ENCODE measurements at places on chromosomes 5 and 9.

GRCh38 chr9:18531136-18532065, 57.4 kb downstream of the ADAMTSL1 start:
- no peak for DNase-seq

GRCh38 chr5:72402959-72403628, 82.9 kb downstream of the PTCD2 start:
- DNase-seq: no peak

DNA sequence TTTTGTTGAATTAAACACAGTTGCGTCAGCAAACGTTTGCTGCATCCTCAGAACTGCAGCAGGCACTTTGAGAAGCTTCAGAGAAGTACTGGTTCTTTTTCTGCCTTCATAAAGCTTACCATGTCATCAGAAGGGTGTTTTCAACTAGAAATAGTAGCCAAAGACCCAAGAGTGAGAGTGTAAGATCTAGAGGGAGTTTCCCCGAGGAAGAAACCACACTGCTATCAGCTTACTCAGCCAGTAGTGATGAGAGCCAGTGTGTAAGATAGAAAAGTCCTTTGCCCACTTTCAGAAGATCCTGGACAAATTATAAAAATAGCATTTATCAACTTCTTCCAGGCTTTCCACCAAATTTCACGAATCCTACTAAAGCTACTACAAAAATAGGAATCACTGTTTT, 154.5 kb downstream of the PAPPA start:
- no peak for DNase-seq

DNA sequence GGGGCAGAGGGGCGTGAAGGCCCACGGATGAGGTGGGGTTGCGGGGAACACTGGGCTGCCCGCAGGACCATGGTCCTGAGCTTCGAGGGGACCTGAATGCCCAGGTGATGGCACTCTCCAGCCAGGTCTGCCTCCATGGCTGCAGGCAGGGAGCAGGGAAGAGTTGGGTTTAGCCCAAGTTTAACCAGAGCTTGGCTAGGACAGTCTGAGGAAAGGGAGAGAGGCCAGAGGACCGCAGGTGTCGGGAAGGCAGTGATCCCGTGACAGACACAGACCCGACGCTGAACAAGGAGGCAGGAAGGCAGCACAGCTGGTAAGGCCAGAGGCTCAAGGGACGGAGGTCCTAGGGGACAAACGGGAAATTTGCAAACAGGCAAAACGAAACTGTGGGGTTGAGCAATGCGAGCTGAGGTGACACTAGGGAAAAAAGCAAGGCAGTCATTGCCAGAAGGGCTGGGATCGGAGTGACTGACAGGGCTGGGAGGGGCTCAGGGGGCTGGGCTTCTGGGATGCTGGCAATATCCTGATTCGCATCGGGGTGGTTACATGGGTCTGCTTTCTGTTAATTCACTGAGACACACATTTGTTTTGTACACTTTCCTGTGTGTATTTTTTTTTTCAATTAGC, 25.0 kb downstream of the ARPC5L start:
- no peak for DNase-seq

GRCh38 chr5:154101184-154101583, 62.4 kb downstream of the MFAP3 start:
- DNase-seq: no peak

DNA sequence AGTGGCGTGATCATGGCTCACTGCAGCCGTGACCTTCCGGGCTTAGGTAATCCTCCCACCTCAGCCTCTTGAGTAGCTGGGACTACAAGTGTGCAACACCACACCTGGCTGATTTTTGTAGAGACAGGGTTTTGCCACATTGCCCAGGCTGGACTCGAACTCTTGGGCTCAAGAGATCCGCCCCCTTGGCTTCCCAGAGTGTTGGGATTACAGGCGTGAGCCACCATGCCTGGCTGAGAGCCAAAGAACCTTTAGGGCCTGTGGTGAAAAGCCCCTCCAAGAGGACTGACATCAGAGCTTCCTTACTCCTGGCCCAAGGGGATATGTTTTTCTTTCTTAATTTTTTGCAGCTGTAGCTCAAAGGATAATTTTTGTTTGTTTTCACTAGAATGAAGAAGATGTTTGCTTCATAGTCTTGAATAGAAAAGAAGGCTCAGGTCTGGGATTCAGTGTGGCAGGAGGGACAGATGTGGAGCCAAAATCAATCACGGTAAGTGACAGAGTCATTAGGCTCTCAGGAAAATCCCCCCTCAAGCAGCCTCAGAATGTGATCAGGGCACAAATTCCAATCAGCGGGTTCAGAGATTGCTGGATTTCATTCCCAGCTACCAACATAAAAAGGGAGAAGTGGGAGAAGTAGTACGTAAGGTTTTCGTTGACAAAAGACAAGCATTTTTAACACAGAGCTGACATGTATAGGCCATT, 77.1 kb downstream of the GOLPH3 start:
- peak; percentile 69 for DNase-seq

GRCh38 chr9:76576344-76576743, 117.4 kb downstream of the GCNT1 start:
- no peak for DNase-seq

GRCh38 chr5:103441523-103441922, 121.1 kb downstream of the NUDT12 start:
- DNase-seq: no peak

GRCh38 chr5:145667742-145668141, 167.4 kb downstream of the PRELID2 start:
- no peak for DNase-seq

DNA sequence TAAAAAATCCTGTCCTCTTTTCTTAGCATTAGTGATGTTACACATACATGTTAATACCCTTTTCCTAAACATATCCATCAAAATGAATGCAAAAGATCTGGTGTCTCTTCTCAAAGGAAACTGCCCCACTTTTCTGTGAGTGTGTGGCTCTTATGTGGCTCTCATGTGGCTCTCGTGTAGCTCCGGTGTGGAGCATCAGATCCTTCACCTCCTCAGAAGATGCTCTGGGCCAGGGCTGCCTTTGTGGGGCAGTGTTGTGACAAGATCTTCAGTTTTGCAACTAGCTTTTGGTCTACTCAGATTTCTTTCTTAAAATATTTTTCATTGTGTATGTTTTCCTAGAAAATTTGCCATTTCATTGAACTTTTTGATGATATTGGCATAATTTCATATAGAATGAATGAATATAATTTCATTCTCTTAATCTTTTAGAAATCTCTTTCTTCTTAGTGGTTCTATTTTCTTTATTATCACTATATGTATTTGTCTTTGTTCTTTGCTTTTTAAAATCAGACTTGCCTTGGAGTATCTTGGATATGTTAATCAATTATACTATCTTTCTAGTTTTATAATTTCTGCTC, 19.4 kb downstream of the GARNL3 start:
- no peak for DNase-seq

GRCh38 chr5:138467711-138468132, 2.4 kb downstream of the EGR1 start:
- no peak for DNase-seq

GRCh38 chr9:23823269-23823668, 2.8 kb downstream of the ELAVL2 start:
- DNase-seq: no peak

DNA sequence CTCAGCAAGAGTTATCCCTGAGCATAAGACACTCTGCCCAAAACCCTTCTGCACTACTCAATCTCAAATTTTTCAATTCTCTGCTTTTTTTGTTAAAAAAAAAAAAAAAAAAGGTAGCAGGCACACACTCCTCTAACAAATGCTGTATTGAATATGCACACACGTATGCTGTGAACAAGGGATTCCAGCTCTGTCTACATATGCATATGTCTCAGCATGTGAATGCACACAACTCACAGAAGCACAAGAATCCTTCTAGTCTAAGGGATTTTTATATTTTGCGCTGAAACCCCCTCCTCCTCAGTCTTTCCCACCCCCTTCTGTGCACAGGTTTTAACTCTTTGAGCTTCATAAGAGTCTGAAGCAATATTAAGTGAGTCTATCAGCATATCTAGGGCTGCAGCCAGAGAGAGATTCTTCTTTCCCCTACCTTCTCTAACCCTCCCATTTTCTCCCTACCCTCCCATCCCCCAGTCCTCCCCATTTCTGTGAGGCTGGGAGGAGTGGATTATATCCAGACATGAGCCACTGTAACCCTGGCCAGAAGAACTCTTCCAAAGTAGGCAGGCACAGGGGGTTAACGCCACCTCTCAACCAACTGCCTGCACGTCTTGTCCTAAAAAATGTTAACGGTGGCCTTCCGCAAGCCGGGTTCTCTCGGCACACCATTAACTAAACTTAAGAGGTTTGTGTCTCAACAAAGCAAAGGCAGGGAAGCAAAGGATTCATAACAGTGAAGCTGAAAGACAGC, 1.0 kb downstream of the GABRB2 start:
- DNase-seq: no peak

DNA sequence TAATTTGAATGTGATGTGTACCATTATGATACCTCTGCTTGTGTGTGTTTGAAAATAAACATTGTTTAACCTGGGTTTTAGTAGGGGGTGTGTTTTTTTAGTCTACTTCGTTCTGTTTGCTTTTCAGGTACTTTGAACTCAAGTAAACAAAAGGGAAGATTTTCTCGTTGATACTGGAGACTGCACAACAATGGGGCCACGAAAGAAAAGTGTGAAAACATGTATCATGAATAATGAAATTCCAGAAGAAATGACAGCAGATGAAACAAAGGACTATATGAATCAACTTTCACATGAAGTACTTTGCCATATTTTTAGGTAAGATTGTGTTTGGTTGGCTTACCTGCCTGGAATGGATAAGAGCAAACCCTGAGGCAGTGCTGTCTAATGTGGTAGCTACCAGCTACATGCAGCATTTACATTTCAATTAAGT, 10.8 kb downstream of the FBXO38 start:
- DNase-seq: no peak

DNA sequence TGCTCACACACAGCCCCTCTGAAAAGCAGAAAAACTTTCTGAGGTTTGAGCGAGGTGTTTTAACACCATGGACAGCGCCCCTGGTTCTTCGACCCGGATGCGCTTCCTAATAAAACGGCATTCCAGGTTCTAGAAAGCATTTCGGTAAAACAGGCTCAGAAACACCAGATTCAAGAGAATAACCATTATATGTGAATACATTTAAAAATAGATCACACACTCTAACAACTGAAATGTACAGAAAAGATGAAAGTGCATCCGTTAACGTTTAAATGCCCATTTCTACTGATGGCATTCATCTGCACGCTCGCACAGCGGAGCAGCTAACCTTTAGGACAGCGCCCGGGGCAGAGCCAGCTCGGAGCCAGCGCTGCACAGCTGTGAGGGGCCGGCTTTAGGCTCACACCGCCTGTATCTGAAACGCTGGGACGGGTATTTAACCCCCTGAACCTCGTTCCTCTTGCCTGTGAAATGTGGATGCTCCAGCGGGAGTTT, 26.3 kb upstream of the TENT4A start:
- DNase-seq: no peak

- no peak for DNase-seq
Measured at GRCh38 chr9:130720762-130721161, 27.2 kb downstream of the EXOSC2 start.

- DNase-seq: no peak
Measured at GRCh38 chr9:8857068-8857925, 1057.7 kb upstream of the DMAC1 start.

GRCh38 chr5:7793895-7794294, 57.0 kb downstream of the CFAP90 start:
- DNase-seq: no peak

GRCh38 chr9:78439866-78440830, 143.2 kb downstream of the PSAT1 start:
- DNase-seq: no peak

GRCh38 chr5:7412409-7412808, 16.5 kb downstream of the ADCY2 start:
- DNase-seq: no peak

GRCh38 chr5:71882826-71883741, 164.0 kb downstream of the CARTPT start:
- no peak for DNase-seq

- DNase-seq: no peak
Measured at GRCh38 chr5:126674145-126674544, 73.4 kb downstream of the PHAX start.

DNA sequence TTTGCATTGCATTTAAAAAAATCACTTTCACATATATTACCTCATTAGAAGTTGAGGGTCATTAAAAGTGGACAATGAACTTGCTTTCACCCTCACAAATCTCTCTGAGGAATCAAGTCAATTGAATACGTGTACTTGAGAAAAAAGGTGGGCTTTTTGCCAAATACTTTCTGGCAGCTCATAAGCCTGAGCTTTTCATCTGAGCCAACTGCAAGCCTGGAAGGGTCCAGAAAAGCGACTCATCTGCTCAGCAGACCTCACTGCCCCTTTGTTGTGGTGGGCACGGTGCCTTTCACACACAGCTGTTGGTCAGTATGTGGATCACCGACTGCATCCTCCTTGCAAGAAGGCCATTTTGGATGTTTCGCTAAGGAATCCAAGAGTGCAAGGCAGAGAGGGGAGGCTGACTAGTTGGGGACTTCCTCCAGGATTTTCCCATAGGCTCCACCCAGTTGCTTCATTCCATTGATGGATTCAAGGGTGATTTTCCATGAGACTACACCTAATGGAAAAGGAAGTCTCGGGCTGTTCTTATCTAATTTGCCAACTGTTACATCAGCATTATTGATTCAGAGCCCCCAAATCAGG, 564.7 kb downstream of the PDE4D start:
- DNase-seq: no peak

DNA sequence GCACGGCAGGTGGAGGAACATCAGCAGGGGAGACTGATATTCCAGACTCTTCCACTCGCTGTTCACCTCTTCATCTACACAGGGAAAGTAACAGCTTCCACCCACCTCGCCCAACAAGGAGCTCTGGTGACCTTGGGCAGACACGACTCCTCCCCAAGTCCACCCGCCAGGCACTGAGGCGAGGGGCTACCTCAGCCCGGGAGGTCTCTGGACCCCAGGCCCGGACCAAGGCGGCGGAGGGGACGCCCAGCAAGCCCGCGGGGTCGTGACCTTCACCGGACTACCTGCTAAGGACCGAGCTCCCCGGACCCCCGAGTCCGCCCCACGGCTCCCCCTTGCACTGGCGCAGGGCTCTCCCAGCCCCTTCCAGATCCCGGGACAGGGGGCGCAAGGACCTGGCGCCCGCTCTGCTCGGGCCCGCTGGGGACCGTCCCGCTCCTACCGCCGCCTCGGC, 70.2 kb upstream of the LPCAT1 start:
- no peak for DNase-seq

All from NCI-H524 treated with DMSO at 0.1 percent for 48 hours (cell line).